ENCODE measurements at places on chromosomes 3 and 15. TPM values are rescaled to one million over a fixed set of nuclear protein-coding genes. Genes with fewer than 3 reads are reported as not detected.

Gene GABRR3
- not detected for total RNA-seq

DNA sequence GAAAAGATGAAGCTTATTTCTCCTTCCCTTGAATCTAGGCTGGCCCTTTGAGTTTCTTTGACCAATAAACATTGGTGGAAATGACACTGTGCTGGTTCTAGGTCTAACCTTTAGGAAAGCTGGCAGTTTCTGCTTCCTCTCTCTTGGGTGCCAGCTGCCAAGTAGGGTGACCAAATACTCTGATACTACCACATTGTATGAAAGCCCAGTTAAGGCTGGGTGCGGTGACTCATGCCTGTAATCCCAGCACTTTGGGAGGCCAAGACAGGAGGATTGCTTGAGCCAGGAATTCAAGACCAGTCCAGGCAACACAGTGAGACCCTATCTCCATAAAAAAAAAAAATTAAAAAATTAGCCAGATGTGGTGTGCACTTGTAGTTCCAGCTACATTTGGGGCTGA, 320.7 kb downstream of the ZNF621 start:
- no peak overlapping the region for H3K27ac ChIP-seq
- no peaks in the 10 kb centered on the region for H3K36me3 ChIP-seq
- no peak for DNase-seq
- H3K4me3 ChIP-seq: no peak overlapping the region

Gene ST8SIA2
- total RNA-seq: not detected

Gene AGBL1
- total RNA-seq: 12.0 TPM

- no peak overlapping the region for H3K27ac ChIP-seq
- no peaks in the 10 kb centered on the region for H3K4me1 ChIP-seq
- H3K36me3 ChIP-seq: no peaks in the 10 kb centered on the region
- H3K4me3 ChIP-seq: no peak overlapping the region
- no peak for DNase-seq
These were observed 293.3 kb upstream of the RGMA start for GRCh38 chr15:93382200-93382820.

GRCh38 chr3:142154186-142154585, 4.8 kb upstream of the TFDP2 start:
- H3K4me3 ChIP-seq: no peak overlapping the region
- H3K27me3 ChIP-seq: no peaks in the 10 kb centered on the region
- H3K36me3 ChIP-seq: no peaks in the 10 kb centered on the region

- no peaks in the 10 kb centered on the region for H3K4me1 ChIP-seq
- H3K27ac ChIP-seq: no peak overlapping the region
- no peak overlapping the region for H3K4me3 ChIP-seq
- DNase-seq: no peak
These were observed 13.1 kb downstream of the ANO10 start for GRCh38 chr3:43608751-43609150.

Gene SMCO1
- total RNA-seq: not detected

Gene ATG3
- total RNA-seq: 58.4 TPM

GRCh38 chr3:62529230-62529629, 155.9 kb upstream of the FEZF2 start:
- H3K27me3 ChIP-seq: no peaks in the 10 kb centered on the region
- H3K4me1 ChIP-seq: no peaks in the 10 kb centered on the region
- no peaks in the 10 kb centered on the region for H3K36me3 ChIP-seq
- H3K27ac ChIP-seq: no peak overlapping the region

Gene ALDH1A2
- 49.4 TPM for total RNA-seq

DNA sequence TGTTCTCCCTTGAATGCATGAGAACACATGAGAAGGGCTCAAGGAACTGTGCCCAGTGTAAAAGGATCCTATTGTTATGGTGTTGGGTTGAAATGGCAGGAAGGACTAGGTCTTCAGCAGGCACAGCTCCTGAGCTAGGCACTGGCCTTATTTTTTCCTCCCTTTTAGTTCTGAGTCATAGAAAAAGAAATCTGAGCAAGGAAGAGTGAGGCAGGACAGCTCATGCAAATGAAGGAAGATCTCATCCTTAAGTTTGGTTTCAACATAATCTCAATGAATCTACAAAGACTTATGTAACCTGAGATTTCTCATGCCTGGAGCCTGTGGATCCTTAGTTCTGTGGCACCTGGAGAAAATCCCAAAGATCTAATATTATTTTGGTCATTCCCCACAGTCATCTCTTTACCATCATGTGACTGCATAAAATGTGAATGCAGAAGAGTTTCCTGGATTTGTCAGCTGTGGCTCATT, 188.6 kb upstream of the TBL1XR1 start:
- no peak overlapping the region for H3K4me3 ChIP-seq
- no peaks in the 10 kb centered on the region for H3K36me3 ChIP-seq
- no peak overlapping the region for H3K27ac ChIP-seq

DNA sequence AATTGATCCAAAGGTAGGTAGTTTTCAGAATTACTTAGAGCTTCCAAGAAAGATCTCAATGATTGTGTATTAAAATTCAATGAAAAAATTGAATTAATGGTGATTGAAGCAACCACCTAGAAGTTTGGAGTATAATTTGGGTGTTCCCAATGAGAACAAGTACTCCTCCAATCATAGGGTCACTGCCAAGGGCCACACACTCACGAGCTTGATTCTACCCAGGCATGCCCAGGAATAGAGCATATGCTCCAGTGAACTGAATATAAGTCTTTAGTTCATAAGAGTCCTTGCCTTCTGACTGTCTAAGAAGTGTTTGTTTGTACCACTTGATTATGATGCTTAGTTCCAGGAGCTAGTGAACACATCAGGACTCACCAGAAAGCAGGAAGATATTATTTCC, 133.9 kb downstream of the CPNE4 start:
- no peaks in the 10 kb centered on the region for H3K27me3 ChIP-seq
- no peaks in the 10 kb centered on the region for H3K4me1 ChIP-seq
- H3K27ac ChIP-seq: no peak overlapping the region
- no peaks in the 10 kb centered on the region for H3K36me3 ChIP-seq

DNA sequence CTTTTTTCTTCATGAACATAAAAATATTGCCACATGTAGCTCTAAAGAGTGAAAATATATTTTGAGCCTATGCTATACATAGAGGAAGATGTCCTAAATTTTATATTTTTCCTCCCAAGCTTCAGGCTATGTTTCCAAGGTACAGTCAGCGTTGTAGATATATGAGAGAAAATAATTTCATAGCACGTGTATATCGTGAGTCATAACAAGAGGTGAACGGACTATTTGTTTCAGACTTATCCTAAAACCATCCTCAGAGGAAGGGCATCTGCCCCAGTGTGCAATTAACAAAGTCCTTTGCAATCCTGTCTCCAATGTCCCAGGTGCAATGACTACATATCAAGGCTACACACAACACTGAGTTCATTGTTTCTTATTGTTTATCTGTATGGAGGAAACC, 177.3 kb upstream of the ARRDC4 start:
- no peaks in the 10 kb centered on the region for H3K36me3 ChIP-seq
- no peaks in the 10 kb centered on the region for H3K4me1 ChIP-seq
- H3K4me3 ChIP-seq: no peak overlapping the region
- no peak overlapping the region for H3K27ac ChIP-seq
- DNase-seq: no peak

DNA sequence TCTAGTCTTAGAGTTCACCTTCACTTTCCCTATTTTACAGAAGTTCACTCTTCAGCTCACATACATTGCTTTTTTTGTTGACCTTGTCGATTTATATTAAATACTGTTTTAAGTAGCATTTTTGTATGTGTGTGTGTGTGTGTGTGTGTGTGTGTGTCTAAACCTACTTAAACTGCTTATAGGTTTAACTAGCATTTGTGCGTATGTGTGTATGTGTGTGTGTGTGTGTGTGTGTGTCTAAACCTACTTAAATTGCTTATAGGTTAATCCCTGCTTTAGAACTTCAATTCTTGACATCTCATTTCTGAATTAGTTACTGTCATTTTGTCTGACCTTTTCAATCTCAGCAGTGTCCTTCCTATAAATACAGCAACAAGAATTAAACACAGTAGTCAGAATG, 254.8 kb upstream of the EPHA3 start:
- H3K27ac ChIP-seq: no peak overlapping the region
- no peaks in the 10 kb centered on the region for H3K27me3 ChIP-seq

GRCh38 chr3:174340624-174341587, 518.2 kb upstream of the NAALADL2 start:
- H3K27ac ChIP-seq: no peak overlapping the region
- no peak overlapping the region for H3K4me3 ChIP-seq
- no peaks in the 10 kb centered on the region for H3K4me1 ChIP-seq
- H3K27me3 ChIP-seq: no peaks in the 10 kb centered on the region
- H3K36me3 ChIP-seq: no peaks in the 10 kb centered on the region
- no peak for DNase-seq

- no peaks in the 10 kb centered on the region for H3K27me3 ChIP-seq
- H3K4me1 ChIP-seq: peaks cover 21% of the 10 kb centered on the region
- H3K36me3 ChIP-seq: no peaks in the 10 kb centered on the region
- H3K4me3 ChIP-seq: peak overlapping the region; percentile 88
- DNase-seq: no peak
These were observed 264 bp upstream of the CMTM6 start for GRCh38 chr3:32502946-32503286.

Gene ZWILCH
- 4.1 TPM for total RNA-seq

DNA sequence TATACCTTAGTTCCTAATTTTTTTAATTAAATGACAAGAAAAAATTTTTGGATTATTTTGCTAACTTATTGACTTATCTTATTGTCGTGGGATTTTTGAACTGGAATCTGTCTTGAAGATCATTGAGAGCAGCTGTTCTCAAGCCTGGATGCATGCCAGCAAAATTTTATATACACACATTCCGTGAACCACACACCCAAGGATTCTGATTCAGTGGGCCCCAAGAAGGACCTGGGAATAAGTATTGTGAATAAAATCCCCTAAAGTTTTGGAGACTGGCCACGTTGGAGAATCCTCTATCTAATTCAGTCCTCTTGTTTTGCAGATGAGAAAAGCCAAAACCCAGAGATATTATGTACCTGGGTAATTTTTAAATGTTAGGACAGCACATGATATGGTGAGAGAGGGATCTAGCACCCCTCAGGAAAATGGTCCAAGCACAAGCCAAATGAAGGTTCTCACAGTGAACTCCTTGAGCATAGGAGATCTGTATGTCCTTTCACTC, 55.2 kb downstream of the UNC13C start:
- H3K36me3 ChIP-seq: no peaks in the 10 kb centered on the region
- no peaks in the 10 kb centered on the region for H3K4me1 ChIP-seq
- no peak overlapping the region for H3K4me3 ChIP-seq
- no peak overlapping the region for H3K27ac ChIP-seq

DNA sequence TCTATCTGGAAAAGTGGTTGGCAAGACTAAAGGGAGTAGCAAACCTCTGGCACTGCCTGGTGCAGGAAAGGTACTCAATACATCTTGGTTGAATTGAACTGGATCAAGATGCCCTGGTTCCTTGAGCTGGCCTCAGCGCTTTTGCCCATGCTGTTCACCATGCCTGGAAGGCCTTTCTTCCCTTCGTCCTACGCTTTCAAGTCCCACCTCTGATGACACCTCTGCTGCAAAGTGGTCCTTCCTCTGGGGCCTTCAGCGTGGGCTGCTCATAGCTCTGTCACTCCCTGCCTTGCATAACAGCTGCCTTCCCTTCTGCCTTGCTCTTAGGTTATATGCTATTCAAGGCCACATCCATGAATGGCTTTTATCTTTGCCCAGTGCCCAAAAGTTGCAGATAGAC, 23.0 kb downstream of the ITGA11 start:
- H3K4me3 ChIP-seq: no peak overlapping the region
- no peaks in the 10 kb centered on the region for H3K27me3 ChIP-seq
- H3K36me3 ChIP-seq: no peaks in the 10 kb centered on the region
- no peak for DNase-seq
- no peak overlapping the region for H3K27ac ChIP-seq
- no peaks in the 10 kb centered on the region for H3K4me1 ChIP-seq

- no peaks in the 10 kb centered on the region for H3K27me3 ChIP-seq
- no peaks in the 10 kb centered on the region for H3K4me1 ChIP-seq
- H3K4me3 ChIP-seq: no peak overlapping the region
- no peak for DNase-seq
- H3K36me3 ChIP-seq: no peaks in the 10 kb centered on the region
- no peak overlapping the region for H3K27ac ChIP-seq
These were observed 10.6 kb downstream of the IQSEC1 start for GRCh38 chr3:13062647-13063046.

Gene ADIPOQ
- total RNA-seq: not detected

GRCh38 chr3:16460886-16461285, 52.6 kb downstream of the RFTN1 start:
- no peaks in the 10 kb centered on the region for H3K36me3 ChIP-seq
- H3K27ac ChIP-seq: peak overlapping the region; percentile 54
- no peaks in the 10 kb centered on the region for H3K27me3 ChIP-seq
- H3K4me1 ChIP-seq: peaks cover 33% of the 10 kb centered on the region
- no peak for DNase-seq

All from lower lobe of right lung (tissue), 2 donors.